ENCODE measurements at places on chromosomes 2 and 18.

GRCh38 chr2:74525717-74526648, at the start of gene DQX1:
Gene DQX1, minus strand, starts transcription at chr2:74526231. Its CDS starts 502 bp downstream, at chr2:74525729.
- no peak for DNase-seq

DNA sequence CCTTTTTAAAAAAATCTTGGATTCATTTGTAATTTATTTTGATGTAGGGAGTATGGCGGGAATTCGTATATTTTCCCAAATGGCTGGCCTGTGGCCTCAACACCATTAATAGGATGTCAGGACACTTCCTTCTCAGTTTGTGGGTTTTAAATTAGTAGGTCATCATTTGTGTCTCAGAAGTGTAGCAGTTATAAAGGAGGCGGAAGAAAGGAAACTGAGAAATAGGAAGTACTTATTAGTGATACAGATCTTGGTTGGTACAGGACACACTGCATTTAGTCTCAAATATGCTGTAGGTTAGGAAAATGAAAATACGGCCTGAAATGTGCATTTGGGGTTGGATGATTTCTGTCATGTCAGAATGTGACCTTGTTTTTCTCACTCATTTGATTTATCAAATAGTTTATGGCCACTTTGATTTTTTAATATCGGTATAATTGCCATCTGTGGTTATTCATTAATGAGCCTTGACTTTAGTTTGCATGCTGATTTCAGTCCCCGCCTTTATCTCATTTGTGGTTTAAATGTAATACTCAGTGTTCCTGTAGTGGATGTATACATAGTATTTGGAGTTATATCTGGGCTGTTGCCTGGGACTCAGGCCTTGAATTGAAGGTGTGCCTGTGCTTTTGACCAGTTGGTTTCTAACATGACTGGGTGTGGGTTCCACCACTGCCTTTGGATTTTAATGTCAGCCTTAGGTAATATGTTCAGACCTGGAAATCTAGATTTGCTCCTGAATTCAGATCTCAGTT, 31.4 kb downstream of the ZCCHC2 start:
- DNase-seq = no peak

GRCh38 chr2:209790066-209790728, 18.6 kb downstream of the UNC80 start:
- no peak for DNase-seq

- no peak for DNase-seq
These were observed 121.5 kb downstream of the WDSUB1 start for GRCh38 chr2:159165048-159165447.

- DNase-seq = no peak
These were observed 46.3 kb downstream of the SH3RF3 start for GRCh38 chr2:109175350-109175678.

All from activated T-cell treated with anti-CD3 and anti-CD28 coated beads, Interleukin-2, amount 50 U/mL, for 48 hours (primary cell).